H9 (cell line): ENCODE measurements at places on chromosomes 4 and X. TPM values are rescaled to one million over a fixed set of nuclear protein-coding genes. Genes with fewer than 3 reads are reported as not detected.

GRCh38 chrX:134010690-134011089 is 25.3 kb upstream of the GPC3 start:
- H3K4me3 ChIP-seq, result no peak overlapping the region
- no peaks in the 10 kb centered on the region for H3K4me1 ChIP-seq
- DNase-seq, result no peak
- H3K36me3 ChIP-seq, result no peaks in the 10 kb centered on the region
- no peak overlapping the region for H3K27ac ChIP-seq

GRCh38 chr4:82561786-82562563 is at the start of gene TMEM150C:
TSS of gene TMEM150C (minus strand) at chr4:82561988. CDS start at chr4:82504657, 57,331 bp downstream.
- peak within 1 kb of the TSS; percentile 78 for H3K4me3 ChIP-seq
- peaks cover 2% of the 10 kb centered on the region; the same call in 1 of the 2 replicates for H3K27me3 ChIP-seq
- no peaks in the 10 kb centered on the region for H3K36me3 ChIP-seq
- DNase-seq, result peak; percentile 67

Gene SRPX2
- not detected in 2 replicates for total RNA-seq

GRCh38 chr4:163332526-163333406 is at the start of gene NPY1R:
TSS of gene NPY1R (minus strand) at chr4:163332596. CDS start at chr4:163326554, 6,042 bp downstream.
- H3K4me1 ChIP-seq, result no peaks in the 10 kb centered on the region
- peak within 1 kb of the TSS; percentile 90 for H3K4me3 ChIP-seq
- peaks cover 12% of the 10 kb centered on the region for H3K36me3 ChIP-seq
- peak; percentile 87 for DNase-seq
- H3K27me3 ChIP-seq, result peaks cover 8% of the 10 kb centered on the region; the same call in 1 of the 2 replicates
- H3K27ac ChIP-seq, result no peak within 1 kb of the TSS

Gene RBM46
- 0.17 and 0.33 TPM in 2 replicates for total RNA-seq

DNA sequence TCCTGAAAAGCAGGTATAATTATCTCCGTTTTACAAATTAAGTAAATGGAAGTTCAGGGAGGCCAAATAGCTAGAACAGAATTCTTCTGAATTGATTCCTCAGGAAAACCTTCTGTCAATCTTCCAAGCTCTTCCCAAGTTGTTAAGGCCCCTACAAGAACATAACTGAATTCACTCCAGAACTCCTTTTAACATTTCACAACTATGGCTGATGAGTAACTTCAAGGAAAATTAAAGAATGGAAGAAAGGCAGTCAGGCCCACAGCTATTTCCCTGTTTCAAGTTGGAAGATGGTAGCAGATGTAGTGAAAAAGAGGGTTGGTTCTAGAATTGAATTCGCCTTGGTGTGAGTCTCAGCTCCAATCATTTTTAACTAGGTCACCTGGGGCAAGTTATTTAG is 15.9 kb downstream of the SETD7 start:
- H3K36me3 ChIP-seq, result no peaks in the 10 kb centered on the region
- no peaks in the 10 kb centered on the region; the same call in 1 of the 2 replicates for H3K4me1 ChIP-seq
- DNase-seq, result no peak
- no peak overlapping the region for H3K4me3 ChIP-seq
- H3K27ac ChIP-seq, result no peak overlapping the region
- no peaks in the 10 kb centered on the region for H3K27me3 ChIP-seq

GRCh38 chr4:48431401-48431800 is 51.7 kb upstream of the SLC10A4 start:
- no peak overlapping the region for H3K27ac ChIP-seq
- no peaks in the 10 kb centered on the region for H3K36me3 ChIP-seq
- H3K4me3 ChIP-seq, result no peak overlapping the region
- DNase-seq, result no peak

GRCh38 chr4:108651014-108651791 is 804 bp downstream of the OSTC start:
- peak overlapping the region; percentile 93 for H3K4me3 ChIP-seq
- H3K4me1 ChIP-seq, result no peaks in the 10 kb centered on the region
- H3K27me3 ChIP-seq, result no peaks in the 10 kb centered on the region
- no peak for DNase-seq
- H3K36me3 ChIP-seq, result peaks cover 6% of the 10 kb centered on the region; the same call in 1 of the 2 replicates

DNA sequence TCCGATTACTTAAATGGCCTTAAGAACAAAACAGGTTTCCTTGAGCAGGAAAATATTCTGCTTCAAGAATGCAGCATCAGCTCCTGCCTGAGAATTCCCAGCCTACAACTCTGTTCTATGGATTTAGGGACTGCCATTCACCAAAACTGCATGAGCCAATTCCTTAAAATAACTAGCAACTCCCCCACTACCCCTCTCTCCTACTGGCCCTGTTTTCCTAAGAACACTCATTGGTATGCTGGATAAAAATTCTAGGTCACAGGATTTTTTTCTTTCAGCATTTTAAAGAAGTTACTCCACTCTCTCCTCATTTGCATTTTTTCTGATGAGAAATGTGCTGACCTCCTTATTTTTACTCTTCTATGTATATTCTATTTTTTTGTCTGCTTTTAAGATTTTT is 347.1 kb downstream of the IDS start:
- no peak overlapping the region for H3K27ac ChIP-seq
- no peaks in the 10 kb centered on the region for H3K4me1 ChIP-seq
- no peak for DNase-seq
- peaks cover 6% of the 10 kb centered on the region for H3K36me3 ChIP-seq
- no peak overlapping the region for H3K4me3 ChIP-seq
- no peaks in the 10 kb centered on the region; the same call in 1 of the 2 replicates for H3K27me3 ChIP-seq

Gene CACNA1F
- total RNA-seq, result 0.94 and 1.4 TPM in 2 replicates

Gene TXK
- total RNA-seq, result 0.39 TPM in 1 of 2 replicates, not detected in the other

GRCh38 chr4:94371290-94371689 is 28.7 kb upstream of the HPGDS start:
- no peak overlapping the region for H3K4me3 ChIP-seq
- H3K27ac ChIP-seq, result no peak overlapping the region
- H3K36me3 ChIP-seq, result no peaks in the 10 kb centered on the region
- H3K27me3 ChIP-seq, result no peaks in the 10 kb centered on the region
- DNase-seq, result no peak

GRCh38 chrX:143455046-143455445 is 62.2 kb downstream of the SPANXN3 start:
- H3K27ac ChIP-seq, result no peak overlapping the region
- no peaks in the 10 kb centered on the region for H3K27me3 ChIP-seq
- no peak for DNase-seq
- no peaks in the 10 kb centered on the region for H3K4me1 ChIP-seq
- H3K4me3 ChIP-seq, result no peak overlapping the region

DNA sequence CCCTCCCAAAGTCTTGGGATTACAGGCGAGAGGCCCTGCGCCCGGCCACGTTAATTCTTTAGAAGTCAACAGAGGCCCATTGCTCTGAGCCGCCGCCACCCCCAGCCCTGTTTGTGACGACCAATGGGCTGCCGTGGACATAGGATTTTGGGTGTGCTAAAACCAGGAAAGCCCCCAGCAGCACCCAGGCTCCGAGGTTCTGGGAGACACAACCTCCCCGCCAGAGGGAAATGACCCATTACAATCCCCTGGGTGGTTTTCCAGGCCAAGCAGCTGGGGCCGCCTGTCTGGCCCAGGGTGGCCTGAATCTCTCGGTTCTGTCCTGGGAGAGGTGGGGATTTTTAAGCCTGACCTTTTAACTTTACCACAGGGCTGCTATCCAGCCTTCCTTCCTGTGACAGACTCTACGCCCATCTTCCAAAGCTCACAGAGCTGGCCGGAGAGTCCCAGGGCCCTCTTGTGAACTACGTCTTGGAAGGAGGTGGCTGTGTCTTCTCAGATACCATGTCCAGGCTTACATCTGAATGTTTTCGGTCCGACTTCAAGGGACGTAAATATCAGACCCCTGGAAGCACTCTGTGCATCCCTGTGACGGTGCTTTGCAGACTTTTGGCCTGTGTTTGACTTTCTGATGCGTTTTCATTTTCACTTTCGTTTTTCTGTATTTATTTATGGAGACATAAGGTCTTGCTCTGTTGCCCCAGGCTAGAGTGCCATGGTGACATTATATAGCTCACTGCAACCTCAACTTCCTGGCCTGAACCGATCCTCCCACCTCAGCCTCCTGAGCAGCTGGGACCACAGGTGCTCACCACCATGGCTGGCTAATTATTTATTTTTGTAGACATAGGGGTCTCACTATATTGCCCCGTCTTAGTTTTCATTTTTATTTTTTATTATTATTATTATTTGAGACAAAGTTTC is 36.0 kb downstream of the P2RY8 start:
- no peaks in the 10 kb centered on the region for H3K36me3 ChIP-seq
- no peaks in the 10 kb centered on the region for H3K27me3 ChIP-seq
- no peaks in the 10 kb centered on the region for H3K4me1 ChIP-seq

Gene GAGE2A
- total RNA-seq, result not detected in 2 replicates

GRCh38 chrX:74509989-74510388 is 88.7 kb downstream of the SLC16A2 start:
- no peak for DNase-seq
- no peaks in the 10 kb centered on the region; the same call in none of the 2 replicates for H3K36me3 ChIP-seq
- no peaks in the 10 kb centered on the region for H3K27me3 ChIP-seq
- no peak overlapping the region for H3K27ac ChIP-seq

Gene TTC29
- not detected in 2 replicates for total RNA-seq

Gene GPR143
- 7.1 and 7.9 TPM in 2 replicates for total RNA-seq

- H3K4me1 ChIP-seq, result no peaks in the 10 kb centered on the region
- no peaks in the 10 kb centered on the region for H3K36me3 ChIP-seq
- no peak overlapping the region for H3K4me3 ChIP-seq
- H3K27me3 ChIP-seq, result no peaks in the 10 kb centered on the region
- no peak for DNase-seq
- no peak overlapping the region for H3K27ac ChIP-seq
Observed at GRCh38 chr4:108744307-108744706, 18.5 kb downstream of the ETNPPL start.

- H3K27ac ChIP-seq, result no peak overlapping the region
- no peak overlapping the region for H3K4me3 ChIP-seq
- no peaks in the 10 kb centered on the region for H3K27me3 ChIP-seq
- DNase-seq, result no peak
- H3K36me3 ChIP-seq, result no peaks in the 10 kb centered on the region
- no peaks in the 10 kb centered on the region for H3K4me1 ChIP-seq
Observed at GRCh38 chrX:118526149-118526548, 30.5 kb downstream of the DOCK11 start.
